ENCODE measurements at places on chromosomes 1 and 21.

DNA sequence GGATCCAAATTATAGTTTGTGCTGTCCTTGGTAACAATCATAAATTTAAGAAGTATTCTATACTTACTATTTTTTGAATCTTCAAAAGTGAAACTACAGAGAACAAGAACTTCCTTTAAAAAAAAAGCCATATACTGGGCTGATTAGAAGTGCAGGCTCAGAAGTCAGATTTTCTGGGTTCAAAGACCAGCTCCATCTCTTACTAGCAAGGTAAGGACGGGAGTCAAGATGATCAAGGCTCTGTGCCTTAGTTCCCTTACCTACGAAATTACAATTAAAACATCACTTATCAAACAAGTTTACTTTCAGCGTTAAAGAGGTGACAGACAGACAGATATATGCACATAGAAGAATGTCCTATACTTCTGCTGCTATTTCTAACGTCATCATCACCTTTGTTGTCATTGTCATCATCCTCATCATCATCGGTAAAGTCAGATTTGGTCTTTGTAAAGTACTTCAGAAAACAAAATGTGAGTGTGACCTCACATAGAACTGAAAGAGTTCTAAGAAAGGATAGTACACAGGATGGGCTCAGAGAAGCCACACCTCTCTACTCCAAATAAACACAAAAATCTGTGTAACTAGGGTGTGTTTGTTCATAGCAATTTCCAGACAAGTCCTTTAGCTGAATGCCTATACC is 178.7 kb downstream of the VAV3 start:
- DNase-seq = no peak

- DNase-seq = peak; percentile 71
Measured at GRCh38 chr21:33403128-33403785, at the start of gene IFNGR2. Gene IFNGR2, plus strand, starts transcription at chr21:33403413. Its CDS starts 131 bp downstream, at chr21:33403544.

DNA sequence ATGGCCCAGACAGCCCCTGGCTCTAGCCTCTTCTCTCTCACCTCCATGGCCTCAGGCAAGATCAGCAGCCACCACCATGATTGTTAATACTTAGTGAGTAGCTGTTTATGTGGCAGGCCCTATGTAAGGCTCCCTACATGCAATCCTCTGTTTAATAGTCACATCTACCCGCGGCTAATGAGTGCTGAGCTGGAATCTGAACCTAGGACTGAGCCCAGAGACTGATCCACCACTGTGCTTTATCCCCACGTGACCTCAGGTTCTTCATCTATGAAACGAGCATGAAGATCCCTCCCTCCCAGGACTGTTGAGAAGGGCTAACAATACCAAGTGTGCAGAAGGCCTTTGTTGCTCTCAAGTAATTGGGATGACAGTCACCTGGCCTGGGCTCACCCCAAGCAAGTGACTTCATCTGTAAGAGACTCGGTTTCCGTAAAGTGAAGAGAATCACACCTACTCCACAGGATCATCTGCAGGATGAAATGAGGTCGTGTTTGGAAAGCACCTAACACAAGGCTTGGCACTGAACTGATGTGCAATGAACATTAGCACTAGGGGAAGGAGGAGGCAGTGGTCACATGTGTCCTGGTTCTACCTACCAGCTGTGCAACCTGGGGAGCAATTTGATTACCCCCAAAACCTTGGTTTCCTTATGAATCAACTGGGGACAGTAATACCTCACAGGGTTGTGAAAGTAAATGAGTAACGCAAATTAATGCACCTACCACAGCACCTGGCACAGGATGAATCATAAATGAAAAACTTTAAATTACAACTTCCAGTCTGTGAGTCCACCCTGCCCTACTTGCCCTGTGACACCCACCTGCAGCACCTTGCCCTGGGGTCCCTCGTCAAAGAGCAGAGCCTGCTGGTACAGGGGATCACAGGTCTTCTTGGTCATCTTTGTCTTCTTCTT is 37.2 kb downstream of the RIMS3 start:
- peak; percentile 34 for DNase-seq

GRCh38 chr1:28099050-28099769 is 10.8 kb upstream of the EYA3 start:
- no peak for DNase-seq

GRCh38 chr21:35400233-35400939 is 351.3 kb upstream of the RUNX1 start:
- no peak for DNase-seq

DNA sequence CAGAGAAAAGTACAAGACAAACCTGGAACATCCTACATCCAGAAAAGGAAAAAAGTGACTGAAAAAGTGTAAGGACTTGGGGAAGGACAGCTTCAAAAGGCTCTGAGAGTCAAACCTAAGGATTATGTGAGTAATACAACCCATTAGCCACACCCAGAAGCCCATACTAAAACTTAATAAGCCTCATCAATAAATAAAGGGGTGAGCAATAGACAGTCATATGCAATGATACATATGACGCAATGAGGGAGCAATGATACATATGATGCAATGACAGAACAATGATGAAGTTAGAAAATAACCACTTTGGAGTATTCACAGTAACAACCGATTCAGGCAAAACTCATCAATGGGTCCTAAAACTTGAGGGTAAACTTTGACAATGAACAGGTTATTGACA is 50.1 kb downstream of the BRWD1 start:
- no peak for DNase-seq

GRCh38 chr1:51327386-51327785 is 3.0 kb downstream of the TTC39A start:
- no peak for DNase-seq

DNA sequence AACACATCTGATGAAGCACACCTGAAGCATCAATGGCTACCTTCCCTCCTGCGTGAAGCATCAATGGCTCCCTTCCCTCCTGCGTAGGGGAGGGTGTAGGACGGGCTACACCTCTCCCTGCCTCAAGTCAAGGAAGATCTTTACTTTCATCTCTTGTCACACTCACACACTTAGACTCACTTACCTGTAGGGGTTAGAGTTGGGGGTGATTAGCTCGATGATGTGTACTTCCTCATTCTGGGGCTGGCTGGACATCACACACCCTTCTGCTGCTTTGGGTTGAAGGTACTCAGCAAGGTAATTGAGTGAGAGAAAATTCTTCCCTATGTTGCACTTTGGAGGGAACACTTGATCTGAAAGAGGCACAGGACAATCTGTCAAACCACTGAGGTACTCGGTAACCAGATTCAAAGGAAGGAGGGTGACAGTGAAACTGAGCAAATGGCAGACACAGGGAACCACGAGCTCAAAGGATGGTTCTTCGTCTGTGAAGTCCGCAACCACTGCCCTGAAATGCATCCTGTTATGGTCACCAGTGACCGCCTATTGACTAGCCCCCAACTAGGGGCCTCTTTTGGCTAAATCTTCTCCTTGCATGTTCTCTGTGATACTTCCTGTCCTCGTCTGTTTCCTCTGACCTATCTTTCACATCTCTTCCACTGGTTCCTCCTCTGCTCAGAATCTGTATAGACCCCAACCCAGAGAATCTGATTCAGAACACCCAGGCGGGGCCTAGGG is 156.2 kb downstream of the TGFBR3 start:
- no peak for DNase-seq

GRCh38 chr1:16955186-16955585 is 25.2 kb downstream of the MFAP2 start:
- no peak for DNase-seq

- no peak for DNase-seq
Measured at GRCh38 chr21:45113543-45113942, 39.2 kb downstream of the ADARB1 start.

DNA sequence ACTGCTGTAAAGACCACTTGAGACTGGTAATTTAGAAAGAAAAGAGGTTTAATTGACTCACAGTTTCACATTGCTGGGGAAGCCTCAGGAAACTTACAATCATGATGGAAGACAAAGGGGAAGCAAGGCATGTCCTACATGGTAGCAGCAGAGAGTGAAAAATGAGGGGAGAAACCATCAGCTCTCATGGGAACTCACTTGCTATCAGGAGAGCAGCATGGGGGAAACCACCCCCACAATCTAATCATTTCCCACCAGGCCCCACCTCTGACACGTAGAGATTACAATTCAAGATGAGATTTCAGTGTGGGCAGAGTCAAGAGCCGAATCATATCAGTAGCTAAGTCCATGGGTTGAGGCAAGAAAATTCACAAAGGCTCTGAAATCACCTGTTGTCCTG is 23.8 kb upstream of the LYPD8 start:
- DNase-seq = no peak

- no peak for DNase-seq
Measured at GRCh38 chr1:234731569-234732085, 121.6 kb upstream of the IRF2BP2 start.

DNA sequence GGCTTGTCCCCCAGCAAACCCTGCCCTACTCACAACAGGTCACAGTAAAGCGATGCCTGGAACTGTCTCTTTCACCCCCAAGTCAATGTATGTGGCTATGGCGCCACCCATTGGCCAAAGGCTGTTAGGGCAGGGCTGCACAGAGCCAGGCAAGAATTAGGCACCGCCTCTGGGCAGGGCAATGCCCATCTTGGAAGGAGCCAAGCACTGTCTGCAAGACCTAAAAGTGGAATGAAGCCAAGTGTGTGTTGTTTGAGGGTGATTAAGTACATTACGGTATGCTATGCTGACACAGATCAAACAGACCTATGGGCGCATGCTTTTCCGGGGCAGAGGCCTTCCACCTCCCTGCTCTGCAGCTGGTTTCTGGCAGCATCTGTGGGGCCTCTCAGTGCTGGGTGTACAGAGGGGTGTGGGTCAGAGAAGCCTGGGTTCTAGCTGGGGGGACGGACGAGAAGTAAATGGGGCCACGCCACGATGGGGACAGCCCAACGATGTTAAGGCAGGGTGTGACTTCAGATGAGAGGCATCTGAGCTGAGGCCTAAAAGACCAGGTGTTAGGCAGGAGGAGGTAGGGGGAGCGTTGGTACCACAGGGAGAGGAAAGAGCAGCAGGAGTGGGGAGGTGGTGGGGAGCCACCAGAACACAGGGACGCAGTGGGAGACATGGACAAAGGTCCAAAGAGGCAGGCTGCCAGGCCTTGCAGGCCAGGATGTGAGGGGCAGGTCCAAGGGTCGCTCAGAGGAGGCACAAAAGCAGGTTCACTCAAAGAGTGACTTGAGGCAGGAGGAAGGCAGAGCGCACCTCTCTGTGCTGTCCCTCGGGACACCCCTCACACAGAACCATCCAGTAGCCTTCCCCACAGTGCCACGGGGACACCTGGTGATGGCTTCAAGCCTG is 49.8 kb downstream of the ACOT7 start:
- DNase-seq = peak; percentile 58
